Peyer's patch (tissue), 4 donors: ENCODE measurements at places on chromosomes 1 and 21. TPM values are rescaled to one million over a fixed set of nuclear protein-coding genes. Genes with fewer than 3 reads are reported as not detected.

- no peak for DNase-seq
Observed at GRCh38 chr1:54403808-54404261, 2.4 kb downstream of the SSBP3 start.

DNA sequence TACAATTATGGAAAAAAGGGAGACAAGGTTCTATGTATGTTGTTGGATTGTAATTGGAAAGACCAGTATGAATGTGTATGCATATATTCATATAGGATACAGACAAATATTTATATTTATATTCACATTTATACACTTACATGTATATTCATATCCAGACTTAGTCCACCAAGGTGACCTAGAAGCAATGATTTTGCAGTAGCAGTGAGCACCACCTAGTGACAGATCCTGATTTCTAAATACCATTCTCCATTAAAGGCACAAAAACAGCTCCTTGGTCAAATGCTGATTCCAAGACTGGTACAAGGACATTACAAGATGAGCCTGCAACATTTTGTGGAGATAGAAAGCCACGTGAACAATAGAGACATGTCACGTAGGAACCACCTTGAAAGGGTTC, 153.4 kb downstream of the SDCCAG8 start:
- no peak for DNase-seq

WNT9A gene
- 2.7 TPM for total RNA-seq

TTLL10 gene
- total RNA-seq = 3.6 TPM

TTLL7 gene
- 16.5 TPM for total RNA-seq

BMP8B gene
- 18.0 TPM for total RNA-seq
